ENCODE measurements at places on chromosomes 13 and 19.

- DNase-seq: no peak
Observed at GRCh38 chr19:57473646-57474045, 3.7 kb downstream of the ZNF772 start.

DNA sequence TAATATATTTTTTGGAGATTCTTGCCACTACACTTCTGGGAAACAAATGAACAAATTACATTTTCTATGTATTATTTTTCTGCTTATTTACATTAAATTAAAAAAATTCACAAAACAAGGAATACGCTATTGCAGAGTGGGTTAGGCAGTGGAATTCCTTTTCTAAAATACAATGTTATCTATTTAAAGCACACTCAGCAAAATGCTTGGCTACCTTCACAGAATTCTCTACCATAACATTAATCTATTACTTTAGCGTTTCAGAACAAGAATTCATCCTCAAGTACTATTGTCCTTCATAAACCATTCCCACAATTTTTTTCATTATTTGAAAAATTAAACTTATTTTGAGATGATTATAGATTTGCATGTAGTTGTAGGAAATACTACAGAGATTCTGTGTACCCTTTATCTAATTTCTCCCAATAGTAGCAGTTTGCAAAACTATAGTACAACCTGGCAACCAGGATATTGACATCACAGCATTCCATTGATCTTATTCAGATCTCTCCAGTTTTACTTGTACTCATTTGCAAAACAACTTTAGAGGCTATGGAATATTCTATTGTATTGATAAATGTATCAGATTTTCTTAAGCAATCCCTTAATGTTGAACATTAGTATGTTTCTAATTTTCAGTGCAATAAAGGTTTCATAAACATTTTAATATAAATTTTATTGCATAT, 120.9 kb downstream of the DLEU7 start:
- DNase-seq: no peak

GRCh38 chr19:14770136-14770535, 8.2 kb downstream of the ADGRE2 start:
- no peak for DNase-seq

- no peak for DNase-seq
Observed at GRCh38 chr13:100433475-100433874, 155.1 kb downstream of the GGACT start.

DNA sequence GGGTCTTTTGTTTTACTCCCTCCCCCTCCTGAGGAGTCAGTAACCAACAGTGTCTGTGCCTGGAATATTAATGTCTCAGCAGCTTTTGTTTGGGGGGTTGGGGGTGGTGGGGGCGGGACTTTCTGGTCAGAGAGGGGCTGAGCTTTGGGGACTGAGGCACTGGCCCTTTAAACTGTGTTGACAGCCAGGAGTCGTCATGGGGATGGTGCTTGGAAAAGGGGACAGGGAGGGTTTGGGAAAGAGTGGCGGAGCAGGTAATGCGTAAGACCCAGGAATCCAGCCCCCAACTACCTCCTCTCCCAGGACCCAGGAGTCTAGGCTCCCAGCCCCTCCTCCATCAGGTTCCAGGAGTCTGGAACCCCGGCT, 5.2 kb downstream of the CADM4 start:
- DNase-seq: no peak

DNA sequence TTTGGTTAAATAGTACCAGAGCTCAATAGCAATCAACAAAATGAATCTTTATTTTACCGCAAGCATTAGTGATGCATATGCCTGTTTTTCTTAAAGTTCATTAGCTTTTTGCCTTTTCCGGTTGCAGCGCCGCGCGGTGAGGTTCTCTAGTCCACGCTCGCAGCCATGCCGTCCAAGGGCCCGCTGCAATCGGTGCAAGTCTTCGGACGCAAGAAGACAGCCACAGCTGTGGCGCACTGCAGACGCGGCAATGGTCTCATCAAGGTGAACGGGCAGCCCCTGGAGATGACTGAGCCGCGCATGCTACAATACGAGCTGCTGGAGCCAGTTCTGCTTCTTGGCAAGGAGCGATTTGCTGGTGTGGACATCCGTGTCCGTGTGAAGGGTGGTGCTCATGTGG, 42.1 kb upstream of the ZNF486 start:
- no peak for DNase-seq

- DNase-seq: peak; percentile 31
Observed at GRCh38 chr19:2327773-2328400, 499 bp downstream of the LSM7 start.

GRCh38 chr13:82878536-82878935, 1003.7 kb downstream of the SLITRK1 start:
- peak; percentile 0 for DNase-seq

DNA sequence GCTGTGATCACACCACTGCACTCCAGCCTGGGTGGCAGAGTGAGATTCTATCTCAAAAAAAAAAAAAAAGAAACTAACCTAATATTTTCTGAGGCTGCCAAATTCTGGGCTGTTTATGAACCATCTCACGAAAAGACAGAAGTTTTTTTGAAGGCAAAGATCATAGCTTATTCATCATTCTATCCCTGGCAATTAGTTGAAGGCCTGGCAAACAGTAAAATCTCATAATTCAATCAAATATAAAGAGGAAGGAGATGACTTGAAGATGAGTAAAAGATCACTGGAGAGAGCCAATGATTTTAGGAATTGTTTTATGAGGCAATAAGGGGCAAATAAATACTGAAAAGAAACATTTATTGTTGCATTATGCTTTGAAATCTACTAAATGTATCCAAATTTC, 216.5 kb downstream of the DCLK1 start:
- DNase-seq: no peak

All from amniotic stem cell (primary cell).